ENCODE measurements at places on chromosomes 4 and X.

DNA sequence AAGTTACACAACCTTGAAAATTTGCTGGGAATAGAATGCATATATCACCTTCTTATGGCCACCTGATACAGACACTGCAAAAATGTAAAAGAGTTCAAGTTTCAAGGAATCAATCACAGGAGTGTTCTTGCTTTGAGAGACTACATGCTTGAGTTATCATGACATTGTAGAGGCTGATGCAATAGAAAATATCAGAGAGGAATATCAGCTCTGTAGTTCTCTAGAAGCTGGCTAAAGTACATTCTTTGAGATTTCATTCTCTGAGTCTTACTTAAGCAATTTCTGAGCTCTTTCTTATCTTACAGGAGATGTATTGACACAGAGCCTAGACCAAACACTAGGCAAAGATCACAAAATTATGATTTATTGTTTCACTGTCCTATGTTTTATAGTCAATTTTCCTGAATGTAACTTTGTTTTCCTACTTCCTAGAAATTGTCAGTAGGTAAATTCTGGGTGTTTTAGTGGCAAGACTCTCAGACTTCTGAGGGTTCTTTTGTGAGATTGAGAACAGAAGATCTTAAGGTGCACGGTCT, 152.1 kb upstream of the HPGD start:
- DNase-seq = no peak

- peak; percentile 61 for DNase-seq
Measured at GRCh38 chr4:74931376-74931775, 1.5 kb upstream of the PARM1 start.

GRCh38 chr4:162409048-162409447, 245.2 kb upstream of the FSTL5 start:
- DNase-seq = no peak

GRCh38 chrX:33307911-33308354, 96.6 kb upstream of the DMD start:
- no peak for DNase-seq

- DNase-seq = no peak
Measured at GRCh38 chrX:68868902-68869800, 40.3 kb downstream of the EFNB1 start.

Data from brain (organoid and tissue), 16 donors.